ENCODE measurements at places on chromosomes 4 and X. TPM values are rescaled to one million over a fixed set of nuclear protein-coding genes. Genes with fewer than 3 reads are reported as not detected.
A peak's percentile ranks its signal among the peaks of the same experiment; 100 is the strongest.

Gene MAOA
- total RNA-seq, result 161 TPM

Gene XAGE1B
- total RNA-seq, result not detected

Gene PPP4R3C
- not detected for total RNA-seq

Gene DNAAF6
- total RNA-seq, result not detected

DNA sequence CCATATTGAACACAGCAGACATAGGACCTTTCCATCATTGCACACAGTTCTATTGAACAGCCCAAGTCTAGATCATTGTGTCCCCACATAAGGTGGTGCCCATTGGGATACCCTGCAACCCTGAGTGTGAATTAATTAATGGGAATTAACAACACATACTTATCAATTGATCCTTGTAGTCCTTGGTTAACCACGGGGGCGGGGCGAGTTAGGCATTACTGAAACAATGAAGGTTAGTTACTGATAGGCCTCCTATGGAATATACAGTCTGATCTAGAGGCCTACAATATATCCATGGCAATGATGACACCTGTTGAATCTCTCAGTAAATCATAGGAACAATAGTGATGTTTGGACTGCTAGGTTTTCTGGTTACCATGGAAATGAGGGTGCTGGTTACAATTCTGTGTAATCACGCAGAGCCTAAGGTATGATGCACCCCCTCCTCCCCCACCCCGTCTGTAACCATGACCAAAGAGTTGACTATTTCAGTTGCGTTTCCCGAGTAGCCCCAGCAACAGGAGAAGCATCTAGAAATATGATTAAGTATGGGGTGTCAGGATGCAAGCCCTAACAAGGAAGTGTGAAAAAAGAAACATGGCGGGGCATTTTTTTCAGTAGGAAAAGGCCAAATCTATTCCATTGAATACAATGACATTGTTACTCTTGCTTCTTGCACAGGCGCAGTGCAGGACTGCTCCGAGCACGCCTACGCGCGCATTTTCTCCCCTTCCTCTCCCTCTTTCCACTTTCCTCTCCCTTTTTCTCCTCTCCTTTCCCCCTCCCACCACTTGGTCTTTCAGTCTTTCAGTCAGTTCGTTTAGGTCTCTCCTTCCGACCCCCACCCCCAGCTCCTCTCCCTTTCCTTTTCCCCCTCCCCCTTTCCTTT lies 677 bp upstream of the NONO start:
- peak; percentile 57 for DNase-seq

Gene DSPP
- not detected for total RNA-seq

Gene MAGEA11
- total RNA-seq, result not detected

Gene ELMOD2
- total RNA-seq, result 35.1 TPM

GRCh38 chrX:148930206-148930729 lies 429.9 kb downstream of the AFF2 start:
- DNase-seq, result no peak

GRCh38 chrX:66676413-66676812 lies 37.5 kb upstream of the EDA2R start:
- no peak for DNase-seq

DNA sequence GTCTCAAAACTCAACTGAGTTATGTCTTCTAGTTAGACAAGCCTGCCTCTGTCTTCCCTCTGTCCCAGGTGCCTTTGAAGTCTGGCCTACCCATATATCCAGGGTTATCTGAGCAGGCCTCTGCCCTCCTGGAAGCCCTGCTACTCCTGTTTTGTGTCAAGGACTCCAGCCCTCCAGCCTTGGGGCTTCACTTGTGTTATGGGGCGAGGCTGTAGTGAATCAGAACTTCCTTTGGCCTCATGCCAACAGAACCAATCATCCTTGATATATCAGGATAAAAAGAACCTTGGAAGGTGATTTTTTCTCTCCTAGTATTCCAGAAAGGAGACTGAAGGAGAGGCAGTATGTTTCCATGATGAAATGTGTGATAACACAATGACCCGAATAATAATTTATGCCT lies 8.9 kb upstream of the ADGRG4 start:
- DNase-seq, result peak; percentile 24

Gene PAGE2B
- total RNA-seq, result not detected

DNA sequence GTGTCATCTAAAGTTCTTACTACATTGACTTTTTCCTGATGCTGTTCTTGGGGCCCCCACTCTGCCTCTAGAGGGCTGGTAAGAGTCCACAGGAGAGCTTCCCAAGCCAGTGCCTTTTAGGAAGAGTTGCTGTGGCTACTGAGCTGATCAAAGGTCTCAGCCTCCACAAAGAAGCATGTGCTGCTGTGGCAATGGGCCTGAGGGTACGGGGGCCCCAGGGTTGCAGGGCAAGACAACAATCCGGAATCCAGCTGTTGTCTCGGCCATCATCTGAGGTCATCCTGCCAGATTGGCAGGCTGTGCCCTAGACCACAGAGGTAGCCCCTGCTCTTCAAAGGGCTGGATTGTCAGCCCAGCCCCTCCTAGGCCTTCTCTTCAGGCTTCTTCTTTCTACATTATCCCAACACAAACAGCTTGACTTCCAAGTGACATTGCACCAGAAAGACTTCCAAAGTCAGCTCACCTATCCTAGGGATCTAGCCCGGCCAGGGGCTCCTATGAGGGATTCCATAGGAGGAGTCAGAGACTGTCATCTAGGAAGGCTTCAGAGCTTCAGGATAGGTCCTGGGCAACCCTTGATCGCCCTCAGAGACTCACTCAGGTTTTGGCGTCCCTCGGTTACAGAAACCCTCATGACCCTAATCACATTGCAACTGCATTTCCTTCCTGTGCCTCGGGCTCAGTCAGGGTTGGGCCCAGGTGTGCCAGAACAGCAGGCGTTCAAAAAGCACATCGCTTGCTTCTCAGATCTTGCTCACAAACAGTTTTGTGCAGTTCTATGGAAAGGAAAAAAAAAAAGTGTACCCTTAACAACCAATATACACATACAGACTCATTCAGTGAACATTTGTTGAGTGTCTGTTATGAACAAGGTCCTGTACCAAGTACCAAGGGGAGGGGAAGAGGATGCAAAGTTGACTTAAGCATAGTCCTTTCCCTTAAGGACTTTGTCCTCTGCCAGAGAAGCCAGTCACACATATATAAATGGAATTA lies 27.8 kb downstream of the SLC25A5 start:
- no peak for DNase-seq

GRCh38 chrX:20663336-20663735 lies 396.6 kb upstream of the RPS6KA3 start:
- no peak for DNase-seq

Gene VSIG4
- not detected for total RNA-seq

GRCh38 chrX:132086672-132087071 lies 41.1 kb downstream of the FRMD7 start:
- peak; percentile 5 for DNase-seq

DNA sequence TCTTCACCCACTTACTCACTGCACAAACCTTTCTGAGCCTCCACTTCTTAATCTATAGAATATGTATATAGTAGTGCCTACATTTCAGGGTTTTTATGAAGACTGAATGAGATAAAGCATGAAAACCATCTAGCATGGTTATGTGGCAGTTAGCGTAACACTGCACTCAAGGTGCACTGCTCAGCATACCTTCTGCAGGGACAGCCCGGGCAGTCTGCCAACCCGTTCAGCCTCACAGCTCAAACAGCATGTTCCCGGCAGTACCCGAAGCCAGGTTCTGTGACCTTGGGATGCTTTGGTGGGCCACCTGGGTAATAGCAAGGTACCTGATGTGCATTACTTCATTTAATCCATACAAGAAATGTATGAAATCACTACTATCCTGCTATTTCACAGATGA lies 81.4 kb downstream of the DOCK11 start:
- no peak for DNase-seq

DNA sequence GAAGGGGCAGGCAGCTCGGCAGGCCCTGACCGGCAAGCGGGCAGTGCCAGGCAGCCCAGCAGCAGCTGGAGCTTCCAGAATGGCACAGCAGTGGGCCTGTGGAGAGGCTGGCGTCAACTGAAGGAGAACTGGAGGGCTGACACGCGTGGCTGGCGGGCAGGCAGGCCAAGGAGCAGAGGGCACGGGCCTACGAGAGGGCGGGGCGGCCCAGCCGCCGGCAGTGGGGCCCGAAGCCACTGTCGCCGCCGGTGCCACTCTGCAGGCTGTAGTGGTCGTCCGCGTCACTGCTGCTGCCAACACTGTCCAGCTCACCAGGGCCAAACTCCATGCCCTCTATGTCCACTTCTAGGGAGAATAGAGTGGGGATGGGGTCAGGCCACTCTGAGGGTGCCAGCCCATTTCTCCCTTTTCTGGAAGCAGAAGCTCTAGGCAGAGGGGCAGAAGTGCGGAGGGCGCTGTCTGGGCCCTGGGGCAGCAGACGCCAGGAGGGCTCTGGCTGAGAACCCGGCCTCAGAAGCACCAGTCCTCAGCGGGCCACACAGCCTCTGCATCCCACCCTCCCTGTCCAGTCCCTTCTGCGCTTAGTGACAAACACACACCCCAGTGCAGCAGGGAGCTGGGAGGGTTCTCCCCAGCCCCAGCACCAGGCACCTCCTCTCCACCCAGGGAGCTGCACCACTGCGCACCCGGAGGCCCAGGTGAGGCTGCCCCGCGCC lies 8.6 kb upstream of the HAUS3 start:
- DNase-seq, result no peak

DNA sequence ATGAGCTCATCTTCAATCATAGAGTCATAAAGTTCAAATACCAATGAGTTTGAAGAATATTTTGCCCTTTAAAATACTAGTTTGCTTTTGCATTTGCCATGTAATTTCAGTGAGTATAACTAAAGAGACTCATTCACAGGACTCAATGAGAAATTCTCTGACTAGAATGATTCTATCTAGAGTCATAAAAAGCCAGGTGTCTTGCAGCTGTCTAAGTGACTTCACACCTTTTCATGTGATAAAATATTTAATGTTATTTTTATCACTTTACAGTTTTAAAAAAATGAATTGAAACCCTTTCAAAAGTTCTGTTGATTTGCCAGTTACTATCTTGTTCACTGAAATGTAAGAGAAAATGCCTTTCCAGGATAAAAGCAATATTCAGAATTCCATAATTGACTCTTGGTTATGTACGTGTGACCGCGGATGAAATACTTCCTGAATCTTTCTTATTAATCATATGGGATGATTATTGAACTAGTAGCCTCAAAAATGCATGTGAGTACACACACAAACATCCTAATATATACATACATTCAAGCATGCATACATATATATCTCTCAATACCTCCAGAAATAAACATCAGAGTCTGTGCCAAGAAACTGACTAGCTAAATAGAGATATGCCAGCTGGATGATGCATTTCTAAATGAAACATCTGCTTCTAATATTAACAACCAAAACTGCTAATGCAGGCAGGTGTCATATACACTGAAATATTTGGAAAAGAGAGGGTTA lies 87.0 kb downstream of the GABRB1 start:
- no peak for DNase-seq

GRCh38 chr4:66351761-66352160 lies 681.5 kb upstream of the EPHA5 start:
- DNase-seq, result no peak

Gene BST1
- total RNA-seq, result 49.0 TPM

GRCh38 chrX:143757887-143758286 lies 37.3 kb upstream of the SPANXN2 start:
- no peak for DNase-seq

- no peak for DNase-seq
Observed at GRCh38 chr4:88985088-88985773, 71.8 kb downstream of the FAM13A start.

DNA sequence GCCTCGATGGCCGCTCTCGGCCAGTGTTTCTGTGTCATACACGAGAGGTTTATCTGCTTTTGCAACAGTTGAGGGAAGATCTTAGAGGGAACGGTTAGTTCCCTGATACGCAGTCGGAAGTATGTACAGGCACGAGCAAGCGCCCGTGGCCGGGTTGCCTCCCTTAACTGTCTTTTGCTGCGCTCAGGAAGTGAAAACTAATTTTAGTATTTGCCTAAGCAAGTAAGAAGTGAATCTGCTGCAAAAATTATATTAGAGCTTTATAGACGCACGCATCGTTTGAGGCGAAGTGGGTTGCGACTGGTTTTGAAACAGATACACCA lies 695 bp downstream of the MTM1 start:
- DNase-seq, result no peak

DNA sequence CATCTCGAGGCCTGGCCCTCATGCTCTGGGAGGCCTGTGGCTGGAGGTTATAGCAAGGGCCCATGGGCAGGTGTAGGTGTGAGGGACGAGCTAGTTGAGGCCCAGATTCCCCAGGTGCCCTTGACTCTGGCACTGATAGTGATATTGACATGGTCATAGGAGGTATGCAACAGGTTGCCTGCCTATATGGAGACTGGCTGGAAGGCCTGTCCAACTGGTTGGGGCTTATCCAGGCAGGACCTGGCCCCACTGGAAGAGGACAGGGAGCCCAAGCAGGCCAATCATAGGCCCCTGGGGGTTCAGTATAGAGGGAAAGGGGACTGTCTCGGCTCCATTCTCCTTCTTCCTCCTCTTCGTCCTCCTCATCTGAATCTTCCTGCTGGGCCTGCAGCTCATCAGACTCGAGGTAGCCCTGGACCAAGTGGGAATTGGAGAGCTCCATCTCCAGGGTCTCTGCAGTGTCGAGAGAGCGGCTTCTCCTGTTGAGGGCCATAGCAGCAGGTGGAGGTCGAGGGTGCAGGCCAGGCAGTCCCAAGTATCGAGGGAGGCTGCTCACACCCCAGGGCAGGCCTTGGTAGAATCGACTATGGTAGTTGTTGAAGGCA lies 15.3 kb downstream of the AMER1 start:
- DNase-seq, result no peak

Gene SLC38A5
- 24.2 TPM for total RNA-seq

Gene PROM1
- total RNA-seq, result 0.14 TPM

DNA sequence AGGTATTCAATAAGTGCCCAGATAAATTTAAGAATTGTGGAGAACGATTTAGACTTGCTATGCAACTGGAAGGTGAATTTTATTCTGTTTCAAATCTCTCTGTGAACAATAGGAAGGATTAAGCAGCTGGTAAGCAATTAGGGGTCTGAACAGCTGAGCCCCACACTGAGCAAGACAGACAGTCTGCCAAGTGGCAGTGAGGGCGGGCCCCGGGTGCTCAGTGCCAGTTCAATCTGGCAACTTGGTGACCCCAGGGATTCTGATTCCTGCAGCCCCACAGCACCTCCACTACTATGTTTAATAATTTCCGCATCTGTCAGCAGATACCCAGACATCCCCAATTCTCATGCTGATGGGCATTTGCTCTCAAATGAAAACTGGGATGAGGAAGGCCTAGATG lies 317.3 kb downstream of the PPP1R2C start:
- DNase-seq, result no peak

- DNase-seq, result no peak
Observed at GRCh38 chrX:147920161-147920666, 8.5 kb downstream of the FMR1 start.

DNA sequence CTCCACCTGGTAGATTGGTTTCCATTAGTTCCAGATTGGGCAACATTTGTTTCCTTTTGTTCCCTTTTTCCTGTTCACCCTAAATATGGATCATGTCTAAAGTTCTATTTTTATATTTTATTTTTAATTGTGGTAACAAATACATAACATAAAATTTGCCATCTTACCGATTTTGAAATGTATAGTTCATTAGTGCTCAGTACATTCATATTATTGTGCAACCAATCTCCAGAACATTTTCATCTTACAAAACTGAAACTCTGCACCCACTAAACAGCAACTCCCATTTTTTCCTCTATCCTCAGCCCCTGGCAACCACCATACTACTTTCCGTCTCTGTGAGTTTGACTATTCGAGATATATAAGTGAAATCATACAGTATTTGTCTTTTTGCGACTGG lies 14.2 kb upstream of the RPS6KA3 start:
- DNase-seq, result no peak

Gene DNASE1L1
- 105 TPM for total RNA-seq
